ENCODE measurements at places on chromosomes 1 and 21. TPM values are rescaled to one million over a fixed set of nuclear protein-coding genes. Genes with fewer than 3 reads are reported as not detected.

DNA sequence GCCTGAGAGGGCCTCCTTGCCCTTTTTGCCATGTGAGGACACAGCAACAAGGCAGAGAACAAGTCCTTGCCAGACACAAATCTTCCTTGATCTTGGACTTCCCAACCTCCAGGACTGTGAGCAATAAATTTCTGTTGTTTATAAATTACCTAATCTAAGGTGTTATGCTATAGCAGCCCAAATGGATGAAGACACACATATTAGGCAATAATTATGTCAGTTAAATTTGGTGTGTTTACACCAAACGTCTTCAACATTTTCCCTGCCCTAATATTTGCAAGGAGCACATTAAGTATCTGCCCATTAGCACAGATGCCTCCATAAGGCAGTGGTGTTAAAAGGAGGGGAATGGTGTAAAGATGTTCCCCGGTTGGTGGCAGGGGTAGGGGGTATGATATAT is 94.8 kb downstream of the ETS2 start:
- H3K36me3 ChIP-seq = no peaks in the 10 kb centered on the region
- DNase-seq = no peak
- H3K27me3 ChIP-seq = no peaks in the 10 kb centered on the region
- H3K4me1 ChIP-seq = no peaks in the 10 kb centered on the region
- no peak overlapping the region for H3K4me3 ChIP-seq

- no peak overlapping the region for H3K27ac ChIP-seq
- DNase-seq = no peak
- no peaks in the 10 kb centered on the region for H3K4me1 ChIP-seq
- no peaks in the 10 kb centered on the region for H3K36me3 ChIP-seq
These were observed 8.5 kb downstream of the SLC26A9 start for GRCh38 chr1:205934788-205935187.

GRCh38 chr1:15755646-15756040 is 3.0 kb upstream of the FBLIM1 start:
- no peak for DNase-seq
- H3K27ac ChIP-seq = no peak overlapping the region
- H3K4me3 ChIP-seq = no peak overlapping the region
- H3K36me3 ChIP-seq = no peaks in the 10 kb centered on the region
- peaks cover 25% of the 10 kb centered on the region for H3K27me3 ChIP-seq
- H3K4me1 ChIP-seq = peaks cover 10% of the 10 kb centered on the region

DNA sequence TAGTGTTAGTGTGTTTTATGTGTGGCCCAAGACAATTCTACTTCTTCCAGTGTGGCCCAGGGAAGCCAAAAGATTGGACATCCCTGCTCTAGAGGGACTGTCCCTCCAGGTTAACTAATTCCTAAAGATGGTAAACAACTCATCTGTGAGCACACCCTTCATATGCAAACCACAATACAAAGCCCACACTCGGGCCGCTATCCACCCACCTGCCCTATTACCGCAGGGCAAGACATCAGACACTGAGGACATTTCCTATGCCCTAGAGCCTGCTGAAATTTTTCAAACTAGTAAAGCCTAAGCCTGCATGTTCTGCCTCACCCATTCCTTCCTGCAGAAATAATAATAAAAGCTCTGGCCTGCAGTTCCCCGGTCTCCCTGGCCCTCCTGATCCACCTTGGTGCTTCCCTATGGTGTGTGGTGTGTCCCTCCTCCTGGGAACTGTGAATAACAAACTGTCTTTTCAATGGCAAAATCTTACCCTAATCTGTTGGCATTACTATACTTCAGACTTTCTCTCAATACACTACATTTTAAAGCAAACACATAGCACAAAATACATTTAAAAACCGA is 39.3 kb upstream of the NTPCR start:
- H3K27me3 ChIP-seq = no peaks in the 10 kb centered on the region
- no peak overlapping the region for H3K4me3 ChIP-seq
- no peak overlapping the region for H3K27ac ChIP-seq

DNA sequence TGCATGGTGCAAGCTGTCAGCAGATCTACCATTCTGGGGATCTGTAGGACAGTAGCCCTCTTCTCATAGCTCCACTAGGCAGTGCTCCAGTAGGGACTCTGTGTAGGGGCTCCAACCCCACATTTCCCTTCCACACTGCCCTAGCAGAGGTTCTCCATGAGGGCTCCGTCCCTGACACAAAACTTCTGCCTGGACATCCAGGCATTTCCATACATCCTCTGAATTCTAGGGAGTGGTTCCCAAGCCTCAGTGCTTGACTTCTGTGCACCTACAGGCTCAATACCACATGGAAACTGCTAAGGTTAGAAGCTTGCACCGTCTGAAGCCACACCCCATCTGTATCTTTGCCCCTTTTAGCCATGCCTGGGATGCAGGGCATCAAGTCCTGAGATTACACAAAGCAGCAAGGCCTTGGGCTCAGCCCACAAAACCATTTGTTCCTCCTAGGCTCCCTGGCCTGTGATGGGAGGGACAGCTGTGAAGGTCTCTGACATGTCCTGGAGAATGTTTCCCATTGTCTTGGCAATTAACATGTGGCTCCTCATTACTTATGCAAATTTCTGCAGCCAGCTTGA is 117.0 kb upstream of the NFIA start:
- no peak for DNase-seq
- no peak overlapping the region for H3K4me3 ChIP-seq
- H3K36me3 ChIP-seq = no peaks in the 10 kb centered on the region
- no peaks in the 10 kb centered on the region for H3K27me3 ChIP-seq
- H3K27ac ChIP-seq = no peak overlapping the region

Gene TAS1R1
- not detected for total RNA-seq

Gene SYPL2
- total RNA-seq = not detected

- no peak for DNase-seq
- no peaks in the 10 kb centered on the region for H3K27me3 ChIP-seq
- no peak overlapping the region for H3K4me3 ChIP-seq
- H3K36me3 ChIP-seq = no peaks in the 10 kb centered on the region
These were observed 138.9 kb downstream of the IGSF21 start for GRCh38 chr1:18246543-18246942.

DNA sequence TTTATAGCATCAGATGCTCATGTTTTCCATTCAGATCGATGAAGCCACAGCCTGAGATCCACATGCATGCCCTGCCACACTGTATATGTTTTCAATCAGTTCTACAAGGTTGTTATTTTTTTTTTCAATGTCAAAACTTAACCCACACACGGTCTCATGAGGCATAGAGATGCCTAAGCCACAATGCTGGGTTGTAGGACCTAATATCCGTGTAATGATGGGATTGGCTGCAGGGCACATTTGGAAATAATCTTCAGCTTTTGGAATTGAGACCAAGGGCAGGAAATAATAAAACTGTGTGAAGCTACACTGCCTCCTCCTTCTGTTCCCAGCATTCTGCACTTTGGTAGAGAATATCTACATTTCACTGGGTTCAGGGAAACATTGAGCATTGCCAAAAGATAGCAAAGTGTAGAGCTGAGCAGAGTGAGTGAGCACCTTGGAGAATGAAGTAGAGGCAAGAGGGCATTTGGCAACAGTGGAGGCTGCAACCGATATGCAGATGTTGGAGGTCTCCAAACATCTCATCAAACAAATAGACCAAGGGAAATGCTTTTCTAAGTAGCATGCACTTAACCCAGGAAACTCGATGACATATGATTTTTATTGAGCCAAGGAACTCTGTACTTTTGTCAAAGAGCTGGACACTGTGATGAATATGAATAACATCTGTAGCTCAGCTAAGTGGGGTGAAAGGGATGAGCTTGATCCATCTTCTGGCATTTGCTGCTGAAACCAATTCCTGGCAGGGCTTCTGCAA is 176.7 kb downstream of the LYPLAL1 start:
- H3K4me1 ChIP-seq = no peaks in the 10 kb centered on the region
- no peaks in the 10 kb centered on the region for H3K27me3 ChIP-seq
- no peak for DNase-seq
- no peak overlapping the region for H3K27ac ChIP-seq
- H3K36me3 ChIP-seq = no peaks in the 10 kb centered on the region
- H3K4me3 ChIP-seq = no peak overlapping the region

- H3K4me3 ChIP-seq = no peak overlapping the region
- peaks cover 24% of the 10 kb centered on the region for H3K4me1 ChIP-seq
- H3K27ac ChIP-seq = no peak overlapping the region
- H3K36me3 ChIP-seq = peaks cover 51% of the 10 kb centered on the region
- H3K27me3 ChIP-seq = no peaks in the 10 kb centered on the region
These were observed 58.1 kb downstream of the S100B start for GRCh38 chr21:46546799-46547198.

DNA sequence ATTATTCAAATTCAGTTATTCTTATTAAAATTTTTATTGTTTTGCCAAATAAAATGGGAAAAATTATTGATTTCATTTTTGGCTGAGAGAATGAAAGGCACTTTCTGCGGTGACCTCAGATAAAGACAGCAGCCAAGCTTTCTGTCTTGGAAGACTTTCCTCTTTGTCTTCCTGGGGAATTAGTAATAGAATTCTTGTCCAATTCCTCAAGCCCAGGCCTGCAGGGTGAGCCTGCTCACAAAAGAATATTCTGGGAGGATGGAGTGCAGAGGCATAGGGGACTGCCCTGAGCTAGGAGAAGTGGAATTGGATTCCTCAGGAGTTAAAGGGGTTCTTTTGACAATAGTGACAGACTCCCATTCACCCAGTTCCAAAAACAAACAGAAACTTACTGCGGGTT is 614.5 kb upstream of the ADGRL2 start:
- H3K4me3 ChIP-seq = no peak overlapping the region
- H3K36me3 ChIP-seq = no peaks in the 10 kb centered on the region
- DNase-seq = no peak
- H3K27me3 ChIP-seq = no peaks in the 10 kb centered on the region
- no peak overlapping the region for H3K27ac ChIP-seq

DNA sequence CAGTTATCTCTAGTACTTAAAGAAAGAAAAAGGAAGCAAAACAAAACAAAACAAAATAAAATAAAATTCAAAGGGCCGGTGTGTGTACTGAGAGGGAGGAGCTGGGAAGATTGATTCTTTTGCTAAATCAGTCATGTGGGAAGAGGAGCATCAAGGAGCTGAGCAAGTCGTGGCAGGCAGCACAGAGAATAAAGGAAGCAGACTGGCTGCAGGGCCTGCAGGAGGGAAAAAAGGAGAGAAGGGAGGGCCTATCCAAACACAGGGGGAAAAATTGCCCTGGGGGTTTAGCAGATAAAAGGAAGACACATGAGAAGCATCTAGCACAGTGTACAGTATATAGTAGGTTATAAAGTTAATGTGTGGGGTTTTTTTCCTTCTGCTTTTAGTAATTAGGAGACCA is 27.6 kb downstream of the AGO4 start:
- H3K27ac ChIP-seq = no peak overlapping the region
- no peaks in the 10 kb centered on the region for H3K27me3 ChIP-seq
- no peaks in the 10 kb centered on the region for H3K4me1 ChIP-seq
- no peak overlapping the region for H3K4me3 ChIP-seq
- DNase-seq = no peak

Gene OR2T29
- total RNA-seq = not detected

- no peak overlapping the region for H3K27ac ChIP-seq
- H3K4me3 ChIP-seq = no peak overlapping the region
- H3K36me3 ChIP-seq = no peaks in the 10 kb centered on the region
- H3K27me3 ChIP-seq = no peaks in the 10 kb centered on the region
- H3K4me1 ChIP-seq = peaks cover 2% of the 10 kb centered on the region
These were observed 57.3 kb downstream of the ZNF644 start for GRCh38 chr1:90964444-90965035.

GRCh38 chr1:84283381-84283780 is 18.1 kb upstream of the SAMD13 start:
- H3K4me1 ChIP-seq = no peaks in the 10 kb centered on the region
- no peak overlapping the region for H3K4me3 ChIP-seq
- DNase-seq = no peak
- no peaks in the 10 kb centered on the region for H3K27me3 ChIP-seq
- H3K27ac ChIP-seq = no peak overlapping the region
- H3K36me3 ChIP-seq = no peaks in the 10 kb centered on the region

- DNase-seq = no peak
- H3K4me3 ChIP-seq = no peak overlapping the region
- H3K27me3 ChIP-seq = no peaks in the 10 kb centered on the region
- H3K27ac ChIP-seq = no peak overlapping the region
These were observed 10.2 kb downstream of the AGTRAP start for GRCh38 chr1:11746092-11746491.
